ENCODE measurements at places on chromosomes 7 and 10.

DNA sequence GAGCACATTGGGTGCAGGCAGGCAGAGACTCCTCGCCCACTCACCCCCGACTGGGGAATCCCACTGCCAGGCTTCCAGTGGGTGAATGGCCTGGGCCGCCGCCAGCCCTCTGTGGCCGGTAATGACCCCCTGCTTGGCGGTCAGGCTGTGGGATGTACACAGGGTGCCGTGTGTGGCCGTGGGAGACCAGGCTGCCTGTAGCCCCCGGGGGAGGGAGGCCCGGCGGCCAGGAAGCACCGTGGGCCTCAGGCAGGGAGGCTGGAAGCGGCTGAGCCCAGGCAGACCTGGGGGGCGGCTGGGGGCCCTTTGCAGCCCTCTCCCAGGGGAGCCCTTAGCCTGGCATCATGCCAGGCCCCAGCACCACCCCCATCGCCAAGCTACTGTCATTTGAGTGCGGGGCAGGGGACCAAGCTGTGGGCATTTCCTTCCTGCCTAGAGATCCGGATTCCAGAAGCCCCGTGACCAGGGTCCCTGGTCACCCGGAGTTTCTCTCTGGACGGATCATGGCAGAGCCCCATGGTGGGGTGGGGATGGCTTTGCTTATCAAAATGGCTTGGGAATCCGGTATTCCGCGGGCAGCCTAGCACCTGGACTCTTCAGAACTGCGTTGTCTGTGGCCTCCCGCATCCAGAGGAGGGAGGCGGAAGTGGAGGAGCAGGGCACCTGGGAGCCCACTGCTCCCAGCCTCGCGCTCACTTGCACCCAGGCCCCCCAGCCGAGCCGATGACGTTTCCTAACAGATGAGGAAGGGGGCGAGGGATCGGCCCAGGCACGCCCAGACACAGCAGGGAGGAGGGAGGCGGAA lies 1.1 kb downstream of the TTYH3 start:
- DNase-seq, result no peak

DNA sequence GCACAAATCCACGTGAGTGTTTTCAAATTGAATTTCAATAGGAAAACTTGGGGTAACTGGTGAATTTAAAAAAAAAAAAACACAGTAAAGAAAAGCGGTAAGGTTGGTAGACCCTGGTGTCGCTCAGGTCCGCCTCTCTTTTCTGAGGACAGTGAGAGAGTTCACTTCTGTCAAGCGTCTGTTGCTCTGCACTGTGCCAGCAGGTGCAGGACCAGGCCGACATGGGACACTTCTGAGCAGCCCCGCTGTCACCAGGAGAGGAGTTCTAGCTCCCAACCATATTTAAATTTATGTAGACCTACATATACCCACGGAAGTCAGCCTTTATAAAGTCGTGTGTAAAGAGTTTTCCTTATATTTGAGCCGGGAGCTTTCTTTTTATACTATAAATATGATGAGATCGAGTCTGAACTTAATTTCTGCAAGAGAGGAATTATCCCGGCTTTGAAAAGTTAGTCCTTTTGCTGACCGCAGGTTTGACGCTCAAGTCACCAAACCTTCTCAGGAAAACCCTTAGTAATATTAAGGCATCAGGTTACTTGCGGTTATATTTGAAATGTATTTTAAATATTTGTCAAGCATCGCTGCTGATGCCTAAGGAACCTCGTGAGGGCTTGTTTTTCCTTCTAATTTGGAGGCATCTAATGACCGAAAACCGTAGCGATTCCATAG lies 531 bp downstream of the IKZF1 start:
- peak; percentile 60 for DNase-seq

DNA sequence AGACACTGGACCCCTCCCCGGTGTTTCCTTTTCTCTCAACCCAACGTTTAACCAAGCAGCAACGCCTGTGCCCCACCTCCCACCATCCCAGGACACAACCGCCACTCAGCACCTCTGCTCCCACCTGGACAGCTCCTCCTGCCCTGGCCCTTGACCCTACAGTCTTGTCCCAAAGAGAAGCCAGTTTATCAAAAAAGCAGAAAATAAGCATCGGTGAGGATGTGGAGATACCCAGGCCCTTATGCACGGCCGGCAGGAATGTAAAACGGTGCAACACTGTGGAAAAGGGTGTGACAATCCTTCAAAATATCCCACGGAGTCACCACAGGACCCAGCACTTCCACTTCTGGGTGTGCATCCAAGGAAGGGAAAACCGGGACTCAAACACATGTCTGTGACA lies 176.2 kb upstream of the RNF32 start:
- DNase-seq, result no peak

- DNase-seq, result no peak
Measured at GRCh38 chr7:155715111-155715805, 70.8 kb downstream of the RBM33 start.

DNA sequence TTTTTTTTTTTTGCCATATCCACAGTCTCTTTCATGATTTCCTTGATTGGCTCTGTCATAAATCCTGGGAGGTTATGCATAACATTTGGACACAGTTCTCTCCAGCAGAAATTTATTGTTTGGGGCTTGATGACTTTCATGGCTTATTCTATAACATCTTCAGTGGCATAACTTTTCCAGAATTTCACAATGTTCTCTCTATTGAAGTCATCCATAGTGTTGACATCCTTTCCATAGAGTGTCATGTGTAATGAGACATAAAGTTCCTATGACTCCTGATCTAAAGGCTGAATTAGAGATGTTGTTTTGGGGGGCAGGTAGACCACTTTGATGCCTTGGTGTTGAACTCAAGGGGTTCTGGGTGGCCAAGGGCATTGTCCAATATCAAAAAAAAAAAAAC lies 36.7 kb upstream of the STK17A start:
- no peak for DNase-seq

- DNase-seq, result no peak
Measured at GRCh38 chr7:134886353-134887057, 99.8 kb upstream of the AGBL3 start.

DNA sequence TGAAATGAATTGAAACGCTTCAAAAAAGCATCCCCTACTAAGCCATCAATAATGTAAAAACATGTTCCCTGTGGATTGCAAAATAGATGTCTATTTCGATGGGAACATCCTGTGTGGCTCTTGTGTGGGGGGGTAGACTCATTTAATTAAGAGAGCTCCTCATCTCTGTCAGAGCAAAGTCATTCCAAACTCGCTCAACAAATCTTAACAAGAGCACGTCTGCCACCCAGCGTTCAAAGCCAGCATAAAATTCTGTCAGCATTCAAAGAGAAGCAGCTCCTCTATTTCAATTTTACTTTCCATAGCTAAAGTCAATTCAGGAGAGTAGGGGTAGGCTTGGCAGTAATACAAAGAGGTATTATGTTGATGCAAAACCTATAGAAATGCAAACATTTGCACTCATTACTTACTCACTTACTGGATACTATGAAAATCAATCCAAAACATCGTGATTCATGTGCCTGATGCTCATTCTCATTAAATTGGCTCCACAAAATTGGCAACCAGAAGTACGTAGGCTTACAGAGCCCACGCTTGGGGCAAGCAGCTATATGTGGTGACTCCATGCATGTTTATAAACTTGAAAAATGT lies 114.9 kb downstream of the IPMK start:
- peak; percentile 25 for DNase-seq

GRCh38 chr10:113882240-113882639 lies 27.8 kb downstream of the NHLRC2 start:
- no peak for DNase-seq

DNA sequence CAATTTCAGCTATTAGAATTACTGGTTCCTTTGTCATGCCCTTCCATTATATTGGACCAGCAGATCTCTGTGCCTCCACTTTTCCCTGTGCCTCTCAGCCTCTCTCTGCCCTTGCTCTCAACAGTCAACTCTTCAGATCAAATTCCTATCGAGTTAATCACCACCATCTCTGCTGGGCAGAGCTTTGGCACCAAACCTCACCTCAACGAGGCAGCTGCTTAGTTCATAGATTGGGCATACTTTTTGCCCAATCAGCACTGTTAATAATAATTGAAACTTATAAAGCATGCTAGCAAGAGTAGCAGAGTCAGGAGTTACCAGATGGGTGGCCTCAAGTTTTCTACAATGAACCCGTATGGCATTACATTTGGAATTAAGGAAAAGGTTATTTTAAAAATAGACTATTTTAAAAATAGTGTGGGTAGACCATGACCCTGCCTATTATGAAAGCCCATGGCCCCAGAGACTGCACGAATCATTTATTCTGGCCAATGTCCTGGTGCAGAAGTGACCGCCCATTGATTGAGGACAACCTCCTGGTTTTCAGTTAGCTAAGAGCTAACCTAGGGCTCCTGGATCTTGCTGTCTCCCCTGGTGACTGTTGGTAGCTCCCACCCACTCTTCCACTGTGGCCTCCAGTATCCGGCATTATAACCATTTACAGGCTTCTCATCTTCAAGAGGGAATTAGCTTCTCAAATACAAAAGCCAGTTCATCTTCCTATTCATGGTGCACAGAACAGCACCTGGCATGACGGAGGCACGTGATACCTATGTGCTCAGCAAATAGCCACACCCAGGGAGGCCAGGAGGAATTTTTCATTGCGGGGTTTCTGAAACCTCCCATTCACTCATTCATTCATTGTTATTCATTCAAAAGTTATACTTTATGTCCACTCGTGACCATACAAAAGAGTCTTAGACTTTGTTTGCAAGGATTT lies 265.4 kb downstream of the INHBA start:
- DNase-seq, result no peak

DNA sequence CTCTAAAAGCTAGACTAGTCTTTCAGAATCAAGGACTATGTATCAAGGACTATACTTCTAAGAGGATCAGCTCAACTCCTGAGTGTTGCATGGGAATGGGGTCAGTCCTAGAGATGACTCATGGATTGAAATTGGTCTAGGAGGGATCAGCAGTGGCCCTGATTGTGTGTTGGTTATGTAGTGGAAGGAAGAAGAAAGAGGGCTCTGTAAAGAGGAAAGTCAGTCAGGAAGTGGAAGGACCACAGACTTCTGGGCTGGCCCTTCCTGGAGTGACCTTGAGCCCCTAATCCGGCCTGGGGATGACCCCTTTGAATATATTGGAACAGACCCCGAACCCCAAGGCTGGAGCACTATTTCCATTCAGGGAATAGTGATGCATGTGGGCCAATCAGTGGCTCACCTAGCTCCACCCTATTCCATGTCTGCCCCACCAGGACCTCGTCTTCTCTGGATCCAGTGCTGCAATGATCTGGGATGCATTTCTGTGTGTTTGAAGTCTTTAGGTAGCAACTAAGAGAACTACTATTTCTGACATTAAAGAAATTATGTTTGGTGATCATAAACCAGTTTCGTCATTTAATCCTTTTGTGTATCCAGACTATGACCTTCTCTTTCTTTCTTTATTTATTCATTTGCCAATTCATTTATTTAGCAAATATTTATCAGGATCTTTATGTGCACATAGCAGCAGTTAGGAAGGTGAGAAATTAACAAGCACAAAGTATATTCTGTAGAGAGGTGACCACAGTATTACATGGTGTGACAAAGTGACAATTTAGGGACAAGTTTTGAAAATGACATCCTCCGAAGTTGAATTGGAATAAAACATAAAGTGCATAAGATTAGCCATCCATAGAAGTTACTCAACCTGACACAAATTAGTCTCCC lies 48.6 kb upstream of the KIF5B start:
- DNase-seq, result no peak

GRCh38 chr10:88687853-88688467 lies 18.1 kb upstream of the LIPK start:
- no peak for DNase-seq

DNA sequence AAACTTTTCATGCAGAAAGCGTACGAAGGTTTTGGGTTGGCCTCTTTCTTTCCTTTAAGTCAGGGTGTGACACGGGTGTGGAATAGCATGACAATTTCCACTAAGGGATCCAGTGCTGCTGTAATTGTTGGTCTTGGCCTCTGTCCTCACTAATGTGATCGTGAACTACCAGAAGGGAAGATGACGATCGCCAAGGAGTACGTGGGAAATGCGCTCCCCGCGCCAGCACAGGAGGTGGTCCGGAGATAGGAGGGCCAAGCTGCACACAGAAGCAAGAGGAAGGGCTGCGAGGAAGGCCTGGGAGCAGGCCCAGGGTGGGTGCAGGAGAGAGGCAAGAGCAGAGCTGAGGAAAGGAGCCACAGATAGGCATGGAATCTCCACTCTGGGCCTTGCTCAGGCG lies 79.7 kb upstream of the PODXL start:
- no peak for DNase-seq

DNA sequence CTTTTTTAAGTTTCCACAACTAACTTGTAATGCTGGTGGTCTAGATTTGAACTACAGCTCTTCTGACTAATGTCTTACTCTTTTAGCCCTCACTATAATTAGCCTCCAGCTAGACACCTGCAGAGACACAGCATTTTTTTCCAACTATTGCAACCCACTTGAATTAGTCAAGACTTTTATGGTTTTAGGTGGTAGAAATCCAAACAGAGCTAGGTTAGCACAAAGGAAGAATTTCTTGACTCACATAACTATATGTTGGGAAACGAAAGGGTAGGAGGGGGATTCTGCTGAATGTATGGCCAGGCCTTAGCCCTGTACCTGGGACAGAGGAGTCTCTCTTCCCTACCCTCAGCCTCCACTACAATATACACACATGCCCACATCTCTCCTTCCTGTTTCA lies 586.1 kb downstream of the INHBA start:
- no peak for DNase-seq

GRCh38 chr7:64793106-64793755 lies 997 bp upstream of the ZNF138 start:
- no peak for DNase-seq
